AG08395 (cell line): ENCODE measurements at places on chromosomes 3 and 15.

DNA sequence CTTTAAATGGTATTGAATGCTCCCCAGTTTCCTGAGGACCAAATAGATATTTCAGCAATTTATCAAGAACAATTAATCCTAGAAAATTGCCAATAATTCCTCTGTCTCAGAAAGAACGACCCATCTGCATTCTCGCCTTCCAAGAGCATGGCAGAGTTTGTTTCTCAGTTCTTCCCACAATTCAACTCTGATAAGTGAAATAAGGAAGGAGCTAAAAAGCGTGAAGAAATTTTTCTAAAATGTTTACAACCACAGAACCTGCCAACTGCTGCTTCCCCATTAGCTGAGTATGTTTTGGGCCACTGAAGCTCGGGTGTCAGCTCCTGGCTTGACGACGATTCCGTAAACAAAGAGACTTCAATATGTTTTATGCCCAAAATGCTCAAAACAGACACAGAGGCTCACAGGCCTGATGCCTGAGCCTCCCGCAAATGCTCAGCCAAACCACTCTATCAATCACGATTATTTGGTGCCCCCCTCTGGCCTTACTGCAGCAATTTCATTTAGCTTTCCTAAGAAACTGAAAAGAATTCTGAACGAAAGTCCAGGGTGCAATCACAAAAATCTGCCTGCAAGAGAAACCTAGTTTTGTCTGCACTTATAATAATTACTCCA, 259.2 kb upstream of the CCDC54 start:
- DNase-seq: peak; percentile 80

- no peak for DNase-seq
Measured at GRCh38 chr3:15341030-15341726, 8.8 kb upstream of the SH3BP5 start.

GRCh38 chr3:264394-265156, 68.0 kb downstream of the CHL1 start:
- DNase-seq: peak; percentile 5

DNA sequence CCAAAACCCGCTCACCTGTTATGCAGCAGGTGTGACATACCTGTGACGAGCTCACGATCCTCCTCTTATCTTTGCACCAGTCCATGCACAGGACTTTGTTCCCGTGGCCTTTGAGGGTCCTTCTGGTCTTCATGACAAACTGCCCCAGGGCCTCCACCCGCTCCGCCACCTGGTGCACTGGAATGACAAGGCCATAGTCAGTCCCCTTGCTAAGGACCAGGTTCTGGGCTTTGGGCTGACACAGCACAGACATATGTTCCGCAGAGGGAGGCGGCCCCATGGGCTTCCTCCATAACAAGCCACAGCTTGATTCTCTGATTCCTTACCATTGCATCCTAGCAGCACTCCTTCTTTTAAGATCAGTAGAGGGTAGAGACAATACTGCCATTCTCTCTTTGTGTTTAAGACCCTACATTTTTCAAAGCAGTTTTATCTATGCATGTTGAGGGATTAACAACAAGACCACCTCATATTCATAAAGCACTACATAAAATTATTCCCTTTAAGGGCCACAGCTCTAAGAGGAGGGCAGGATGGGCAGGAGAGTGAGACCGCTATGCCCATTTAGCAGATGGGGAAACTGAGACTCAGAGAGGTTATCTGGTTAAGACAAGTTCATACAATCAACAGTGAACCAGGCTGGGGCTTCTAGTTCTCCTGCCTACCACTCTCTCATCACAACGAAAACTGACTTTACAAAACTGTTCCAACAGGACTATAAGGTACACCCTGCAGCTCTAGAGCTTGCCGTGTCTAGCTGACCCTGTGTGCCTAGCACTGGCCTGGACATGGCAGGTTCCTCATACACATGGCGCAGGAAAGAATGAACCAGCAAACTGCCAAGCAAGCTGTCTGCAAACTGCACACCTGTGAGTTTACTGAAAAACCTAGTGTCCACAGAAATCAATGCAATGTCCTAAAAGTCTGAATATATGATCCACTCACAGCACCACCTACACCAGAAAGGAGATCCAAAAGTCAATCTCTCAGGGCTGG, 37.0 kb downstream of the GNB5 start:
- no peak for DNase-seq

DNA sequence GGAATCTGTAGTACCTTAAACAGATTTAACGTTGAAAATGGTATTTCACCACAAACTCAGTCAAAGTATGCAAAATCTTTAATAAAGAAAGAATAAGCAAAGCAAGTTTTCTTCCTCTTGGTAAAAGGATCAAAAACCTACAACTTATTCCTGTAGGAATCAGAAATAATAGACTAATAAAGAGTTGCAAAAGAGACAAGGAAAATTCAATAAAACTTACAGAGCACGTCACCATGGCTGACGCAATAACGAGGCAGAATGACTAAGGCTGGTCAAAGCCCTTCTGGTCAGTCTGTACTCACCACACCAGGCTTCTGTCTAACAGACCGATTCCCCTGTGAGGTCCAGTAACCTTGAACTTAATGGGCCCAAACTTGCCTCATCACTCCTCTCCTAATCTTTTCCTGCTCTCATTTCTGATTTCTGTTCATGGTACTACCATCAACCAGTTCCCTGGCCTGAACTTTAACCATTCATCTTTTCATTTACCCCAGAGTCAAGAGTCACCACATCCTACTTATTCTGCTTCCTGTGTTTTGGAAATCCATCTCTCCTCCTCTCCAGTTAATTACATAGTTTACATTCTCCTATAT, 5.0 kb downstream of the MASP1 start:
- DNase-seq: peak; percentile 67

DNA sequence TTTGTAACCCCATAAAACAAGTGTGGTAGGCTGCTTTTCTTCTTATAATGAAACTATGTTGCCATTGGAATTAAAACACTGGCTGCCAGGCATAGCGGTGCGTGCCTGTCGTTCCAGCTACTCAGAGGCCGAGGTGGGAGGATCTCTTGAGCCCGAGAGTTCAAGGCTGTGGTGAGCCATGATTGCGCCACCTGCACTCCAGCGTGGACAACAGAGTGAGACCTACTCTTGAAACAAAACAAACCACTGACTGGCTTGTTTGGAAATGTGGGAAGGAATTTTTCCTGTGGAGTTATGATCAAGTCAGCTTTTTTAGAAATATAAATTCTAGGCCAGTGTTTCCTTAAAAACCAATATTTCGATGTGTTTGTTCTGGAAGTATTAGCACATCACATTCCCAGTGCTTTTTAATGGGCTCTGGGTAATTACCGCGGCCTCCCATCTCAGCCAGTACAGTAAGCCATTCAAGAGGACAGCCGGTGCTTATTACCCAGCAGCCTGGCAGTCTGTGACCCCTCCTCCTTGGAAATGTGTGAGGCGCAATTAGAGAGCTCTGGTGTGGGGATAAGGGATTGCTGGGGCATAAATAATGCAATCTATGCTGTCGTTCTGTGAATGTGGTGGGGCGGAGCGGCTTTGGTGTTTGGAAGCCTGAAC, 58.3 kb upstream of the TRAK1 start:
- DNase-seq: peak; percentile 57

GRCh38 chr3:3127432-3128010, 781 bp downstream of the TRNT1 start:
- peak; percentile 23 for DNase-seq

DNA sequence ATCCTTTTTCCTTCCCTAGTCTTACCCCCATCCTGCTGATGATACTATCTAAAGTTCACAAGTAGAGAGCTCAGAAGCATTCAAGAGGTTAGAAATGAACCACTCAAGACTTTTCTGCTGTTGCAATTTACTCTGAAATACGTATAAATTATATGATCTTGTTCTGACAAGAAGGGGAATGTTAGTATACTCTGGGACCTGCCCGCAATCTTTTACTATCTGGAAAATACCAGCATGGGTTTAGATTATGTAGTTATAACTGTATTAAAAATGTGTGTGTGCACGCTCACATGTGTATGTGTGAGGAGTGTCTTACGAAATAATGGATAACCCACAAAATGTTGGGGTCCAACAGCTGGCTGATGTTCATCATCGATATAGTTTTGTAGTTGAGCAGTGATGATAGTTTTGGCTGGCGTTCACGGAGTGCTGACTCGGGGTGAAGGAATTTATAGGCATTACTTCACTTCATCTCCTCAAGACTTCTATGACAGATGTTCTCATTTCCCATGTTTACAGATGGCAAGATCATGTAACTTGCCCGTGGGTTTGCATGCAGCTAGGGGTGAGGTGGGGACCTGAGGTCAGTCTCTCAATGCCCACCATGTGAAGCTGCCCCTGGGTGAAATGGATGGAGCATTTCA, 297.5 kb upstream of the LYSMD4 start:
- peak; percentile 21 for DNase-seq

DNA sequence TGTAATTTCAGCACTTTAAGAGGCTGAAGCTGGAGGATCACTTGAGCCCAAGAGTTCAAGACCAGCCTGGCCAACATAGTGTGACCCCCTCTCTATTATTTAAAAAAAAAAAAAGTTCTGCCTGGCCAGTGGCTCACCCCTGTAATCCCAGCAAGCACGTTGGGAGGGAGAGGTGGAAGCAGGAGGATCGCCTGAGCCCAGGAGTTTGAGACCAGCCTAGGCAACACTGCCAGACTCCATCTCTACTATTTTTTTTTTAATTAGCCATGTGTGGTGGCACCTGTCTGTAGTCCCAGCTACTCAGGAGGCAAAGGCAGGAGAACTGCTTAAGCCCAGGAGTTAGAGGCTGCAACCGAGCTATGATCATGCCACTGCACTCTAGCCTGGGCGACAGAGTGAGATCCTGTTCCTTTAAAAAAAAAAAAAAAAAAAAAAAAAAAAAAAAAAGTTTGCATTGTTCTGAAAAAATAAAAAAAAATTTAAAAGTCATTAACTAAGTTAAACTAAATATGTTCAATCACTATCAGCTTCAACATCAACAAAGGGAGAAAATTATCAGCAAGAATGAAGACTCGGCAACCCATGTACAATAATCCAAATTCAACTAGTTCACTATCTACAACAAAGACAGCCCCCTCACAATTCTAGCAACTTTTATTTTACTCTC, 1.9 kb downstream of the RAF1 start:
- no peak for DNase-seq

- peak; percentile 21 for DNase-seq
Measured at GRCh38 chr3:81602781-81603180, 158.7 kb downstream of the GBE1 start.

DNA sequence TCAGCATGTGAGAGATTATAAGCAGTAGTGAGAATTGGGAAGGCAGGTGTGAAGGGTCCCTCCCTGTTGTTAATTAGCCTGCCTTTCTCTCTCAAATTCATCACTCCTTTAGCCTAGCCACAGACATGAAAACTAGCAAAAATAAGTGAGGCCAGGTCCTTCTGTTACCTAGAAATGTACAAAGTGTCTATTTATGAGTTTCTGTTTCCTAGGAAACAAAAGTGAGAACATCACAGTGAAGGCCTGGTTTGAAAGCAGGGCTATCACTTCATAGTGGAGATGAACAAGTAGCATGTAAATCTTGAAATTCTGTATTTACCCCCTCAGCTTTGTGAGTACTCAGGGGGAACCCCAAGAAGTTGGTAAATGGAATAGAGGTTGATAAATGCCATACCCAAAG, 78.2 kb upstream of the UMPS start:
- DNase-seq: no peak

- DNase-seq: no peak
Measured at GRCh38 chr3:123291404-123291803, 89.7 kb downstream of the SEC22A start.

DNA sequence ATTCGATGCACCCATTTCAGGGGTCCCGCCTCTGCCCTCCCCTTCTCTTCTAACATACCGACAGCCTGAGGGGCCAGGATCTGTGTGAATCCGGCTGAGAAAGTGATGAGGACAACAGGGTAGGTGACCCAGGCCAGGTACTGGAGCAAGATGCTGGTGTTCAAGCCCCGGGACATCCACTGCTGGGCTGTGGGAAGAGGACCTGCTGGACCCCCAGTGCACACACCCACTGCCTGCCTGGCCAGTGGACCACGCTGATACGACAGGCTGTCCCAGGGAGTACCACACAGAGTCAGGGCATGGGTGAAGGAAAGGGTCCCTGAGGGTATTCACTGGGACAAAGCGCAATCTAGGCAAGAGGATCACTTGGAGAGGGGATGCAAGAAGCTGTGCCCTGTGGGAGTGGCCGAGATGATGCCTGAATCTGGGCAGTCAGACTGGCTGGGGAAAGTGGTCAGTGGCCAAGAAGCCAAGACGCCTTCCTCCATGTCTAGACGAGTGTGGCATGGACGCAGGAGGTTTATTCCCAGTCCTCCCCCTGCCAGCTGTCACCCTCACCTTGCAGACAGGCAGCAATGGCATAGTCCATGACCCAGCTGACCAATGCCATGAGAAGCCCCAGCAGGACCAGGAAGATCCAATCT, 3.2 kb downstream of the CLCN2 start:
- no peak for DNase-seq
